Pancreas (tissue), 10 donors: ENCODE measurements at places on chromosomes 5 and 9.
A peak's percentile ranks its signal among the peaks of the same experiment; 100 is the strongest.

GRCh38 chr5:147887026-147887627, 8.6 kb downstream of the SCGB3A2 start:
- DNase-seq: peak; percentile 10

- DNase-seq: no peak
These were observed 119.9 kb downstream of the TMEM174 start for GRCh38 chr5:73292816-73293459.

DNA sequence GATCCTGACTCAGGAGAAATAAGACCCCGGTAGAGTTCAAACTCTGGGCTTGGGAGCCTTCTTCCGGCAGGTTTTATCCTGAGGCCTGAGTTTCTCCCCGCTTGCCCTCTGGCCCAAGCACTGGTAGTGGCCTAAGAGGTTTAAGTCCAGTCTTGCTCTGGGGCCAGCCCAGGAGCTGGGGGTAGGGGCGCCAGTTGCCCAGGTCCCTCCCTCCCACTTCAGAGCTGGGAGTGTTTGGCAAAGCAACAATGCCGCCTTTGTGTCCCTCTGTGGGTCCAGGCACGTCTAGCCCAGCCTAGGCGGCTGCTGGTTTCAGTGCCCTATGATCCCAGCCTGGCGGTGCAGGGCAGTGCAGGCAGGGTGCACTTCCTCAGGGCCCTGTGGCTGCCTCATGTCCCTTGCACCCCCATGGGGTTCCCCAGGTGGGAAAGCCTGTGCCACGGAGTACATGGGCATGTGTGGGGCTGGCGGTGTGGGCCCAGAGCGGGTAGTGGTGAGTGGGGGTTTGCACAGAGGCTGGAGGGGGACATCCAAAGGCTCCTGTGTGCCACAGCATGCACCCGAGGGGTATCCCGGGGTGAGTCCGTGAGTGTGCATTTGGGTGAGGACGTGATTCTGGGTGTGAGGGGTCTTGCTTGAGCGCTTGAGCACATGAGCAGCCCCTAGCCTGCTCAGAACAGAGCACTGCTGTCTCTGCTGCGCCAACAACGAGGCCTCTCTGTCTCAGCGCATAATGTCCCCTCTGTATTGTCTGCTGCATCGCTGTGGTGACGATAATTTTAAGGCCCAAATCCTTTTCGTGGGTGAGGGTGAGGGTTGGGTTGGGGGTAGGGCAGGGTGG, 61.7 kb upstream of the PSD2 start:
- DNase-seq: peak; percentile 76

DNA sequence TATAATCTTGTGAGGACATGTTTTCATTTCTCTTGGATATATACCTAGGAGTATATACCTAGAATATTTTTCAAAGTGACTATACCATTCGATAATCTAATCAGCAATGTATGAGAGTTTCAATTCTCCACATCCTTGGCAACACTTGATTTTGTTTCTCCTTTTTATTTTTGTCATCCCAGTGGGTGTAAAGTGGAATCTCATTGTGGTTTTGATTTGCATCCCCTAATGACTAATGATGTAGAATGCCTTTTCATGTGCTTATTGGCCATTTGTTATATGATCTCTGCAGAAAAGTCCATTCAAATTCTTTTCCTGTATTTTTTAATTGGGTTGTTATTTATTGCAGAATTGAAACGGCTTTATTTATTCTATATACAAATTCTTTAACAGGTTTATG, 15.2 kb downstream of the ZCCHC9 start:
- no peak for DNase-seq

- no peak for DNase-seq
These were observed 15.1 kb downstream of the MAPKAP1 start for GRCh38 chr9:125691869-125692268.

DNA sequence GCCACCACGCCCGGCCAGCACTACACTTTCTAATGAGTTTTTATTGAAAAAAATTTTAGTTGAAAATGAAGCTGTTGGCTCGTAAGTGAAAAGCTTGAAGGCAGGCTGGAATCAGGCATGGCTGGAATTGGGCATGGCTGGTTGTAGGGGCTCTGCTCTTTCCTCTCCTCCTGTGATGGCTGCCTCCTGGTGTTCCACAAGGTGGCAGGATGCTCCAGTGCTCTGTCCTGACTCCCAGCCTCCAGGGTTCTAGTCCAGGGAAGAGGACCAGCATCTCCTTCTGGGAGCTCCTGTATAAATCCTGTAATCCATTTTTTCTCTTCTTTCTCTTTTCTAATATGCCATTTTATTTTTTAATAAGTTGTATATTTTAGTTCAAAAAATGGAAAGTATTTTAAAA, 57.2 kb upstream of the DHFR start:
- DNase-seq: no peak
